ENCODE measurements at places on chromosomes 1 and 21.

- no peak for DNase-seq
Observed at GRCh38 chr1:216627252-216627651, 96.0 kb downstream of the ESRRG start.

DNA sequence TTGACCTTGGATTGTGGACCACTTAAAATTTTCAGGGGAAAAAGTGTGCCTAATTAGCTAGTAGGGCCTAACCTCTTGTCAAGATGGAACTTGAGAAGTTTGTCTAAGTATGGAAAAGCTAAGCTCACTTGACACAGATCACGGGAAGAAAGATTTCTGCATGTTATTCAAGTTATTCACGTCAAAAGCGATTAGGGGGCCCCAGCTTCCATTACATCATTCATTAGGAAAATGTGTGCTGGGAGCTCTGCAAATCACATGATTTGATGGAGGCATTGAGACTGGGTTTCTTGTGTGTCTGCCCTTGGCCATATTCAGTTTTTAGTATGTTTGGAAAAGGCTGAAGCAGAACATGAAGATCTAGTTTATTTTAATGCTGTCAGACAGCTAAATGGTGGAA lies 15.5 kb upstream of the POGZ start:
- DNase-seq: no peak

GRCh38 chr21:42493109-42494060 lies 2.6 kb downstream of the RSPH1 start:
- DNase-seq: no peak

- no peak for DNase-seq
Observed at GRCh38 chr1:232813097-232813496, 7.9 kb downstream of the MAP10 start.

DNA sequence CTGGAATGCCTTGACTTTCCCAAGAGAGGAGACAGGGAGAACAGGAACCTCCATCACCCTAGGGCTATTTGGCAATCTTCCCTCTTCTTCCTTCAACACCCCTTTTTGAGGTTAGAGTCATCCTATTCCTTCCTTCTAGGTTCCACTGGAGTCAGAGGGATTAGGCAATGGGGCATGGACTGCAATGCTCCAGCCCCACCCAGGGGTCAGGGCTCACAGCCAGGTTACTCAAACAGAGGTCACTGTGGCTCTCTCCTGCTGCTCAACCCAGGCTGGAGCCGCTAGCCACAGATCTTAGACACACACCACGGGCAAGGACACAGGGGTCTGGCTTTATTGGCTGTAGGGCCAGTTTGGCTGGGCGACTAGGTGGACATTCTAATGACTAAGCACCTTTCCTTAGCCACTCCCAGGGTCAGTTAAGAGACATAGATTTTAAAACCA lies 145.5 kb upstream of the NRIP1 start:
- no peak for DNase-seq

DNA sequence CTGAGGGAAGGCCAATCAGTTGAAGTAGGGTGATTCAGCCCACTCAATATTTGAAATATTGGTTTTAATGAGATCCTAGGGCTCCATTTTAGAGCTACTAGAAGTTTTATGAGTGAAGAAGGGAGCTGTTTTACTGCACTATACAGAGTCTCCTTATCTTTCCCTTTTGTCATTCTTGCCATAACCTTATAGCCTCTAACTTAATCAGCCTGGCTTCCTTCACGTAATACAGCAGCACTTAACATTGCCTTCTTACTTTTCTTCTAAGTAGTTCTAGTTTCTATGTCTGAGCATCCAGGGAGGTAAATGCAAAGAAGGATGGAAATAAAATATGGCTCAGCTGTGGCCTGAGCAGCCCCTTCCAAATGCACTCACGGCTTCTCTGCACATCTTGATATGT lies 299.3 kb downstream of the KIF26B start:
- DNase-seq: no peak

DNA sequence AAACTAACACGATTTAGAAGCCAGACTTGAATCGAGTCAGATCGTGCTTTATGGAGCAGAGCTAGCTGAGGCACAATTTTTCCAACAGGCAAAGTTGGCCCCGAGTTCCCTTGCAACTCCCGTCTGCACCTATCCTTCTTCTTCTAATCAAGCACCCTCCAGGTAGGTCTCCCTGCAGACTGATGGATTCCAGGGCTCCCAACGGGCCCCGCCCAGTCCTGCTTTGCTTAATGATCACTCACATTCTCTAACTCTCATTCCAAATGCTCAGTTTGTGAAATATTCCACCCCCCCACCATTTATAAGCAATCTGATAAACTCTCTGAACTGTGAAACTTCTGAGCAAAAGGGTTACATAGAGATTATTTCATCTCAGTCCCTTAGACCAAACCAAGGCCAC lies 119.6 kb downstream of the SLC30A10 start:
- DNase-seq: no peak

DNA sequence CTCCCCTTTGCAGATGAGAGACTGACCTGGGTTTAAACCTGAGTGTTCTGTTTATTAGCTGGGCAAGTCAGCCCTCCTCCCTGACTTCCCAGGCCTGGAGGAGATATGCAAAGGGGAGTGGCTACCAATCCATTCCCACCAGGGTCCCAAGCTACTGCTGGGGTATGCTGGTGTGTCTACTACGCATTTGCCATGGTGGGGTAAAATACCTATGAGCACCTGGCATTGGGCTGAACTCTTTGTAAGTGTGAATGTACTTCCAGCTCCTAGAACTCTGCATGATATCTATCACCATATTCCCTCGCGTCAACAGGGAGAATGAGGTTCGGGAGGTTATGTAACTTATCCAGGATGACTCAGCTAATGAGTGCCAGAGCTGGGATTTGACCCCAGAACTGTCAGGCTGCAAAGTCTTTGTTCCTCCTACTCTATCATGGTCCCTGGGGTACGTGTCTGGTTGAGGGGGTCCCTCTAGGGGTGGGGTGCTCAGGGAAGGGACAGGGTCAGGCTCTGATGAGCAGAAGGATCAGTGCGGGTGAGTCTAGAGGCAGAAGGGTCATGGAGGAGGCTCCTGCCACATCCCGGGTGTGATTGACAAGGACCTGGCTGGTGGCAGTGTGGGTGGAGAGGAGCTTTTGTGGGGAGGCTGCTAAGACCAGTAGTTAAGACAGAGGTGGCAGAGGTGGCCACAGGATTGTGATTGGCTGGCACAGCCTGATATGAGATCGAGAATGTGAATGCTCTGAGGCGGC lies 16.7 kb downstream of the AMPD2 start:
- no peak for DNase-seq

- no peak for DNase-seq
Observed at GRCh38 chr1:29811727-29812407, 575.5 kb downstream of the PTPRU start.

DNA sequence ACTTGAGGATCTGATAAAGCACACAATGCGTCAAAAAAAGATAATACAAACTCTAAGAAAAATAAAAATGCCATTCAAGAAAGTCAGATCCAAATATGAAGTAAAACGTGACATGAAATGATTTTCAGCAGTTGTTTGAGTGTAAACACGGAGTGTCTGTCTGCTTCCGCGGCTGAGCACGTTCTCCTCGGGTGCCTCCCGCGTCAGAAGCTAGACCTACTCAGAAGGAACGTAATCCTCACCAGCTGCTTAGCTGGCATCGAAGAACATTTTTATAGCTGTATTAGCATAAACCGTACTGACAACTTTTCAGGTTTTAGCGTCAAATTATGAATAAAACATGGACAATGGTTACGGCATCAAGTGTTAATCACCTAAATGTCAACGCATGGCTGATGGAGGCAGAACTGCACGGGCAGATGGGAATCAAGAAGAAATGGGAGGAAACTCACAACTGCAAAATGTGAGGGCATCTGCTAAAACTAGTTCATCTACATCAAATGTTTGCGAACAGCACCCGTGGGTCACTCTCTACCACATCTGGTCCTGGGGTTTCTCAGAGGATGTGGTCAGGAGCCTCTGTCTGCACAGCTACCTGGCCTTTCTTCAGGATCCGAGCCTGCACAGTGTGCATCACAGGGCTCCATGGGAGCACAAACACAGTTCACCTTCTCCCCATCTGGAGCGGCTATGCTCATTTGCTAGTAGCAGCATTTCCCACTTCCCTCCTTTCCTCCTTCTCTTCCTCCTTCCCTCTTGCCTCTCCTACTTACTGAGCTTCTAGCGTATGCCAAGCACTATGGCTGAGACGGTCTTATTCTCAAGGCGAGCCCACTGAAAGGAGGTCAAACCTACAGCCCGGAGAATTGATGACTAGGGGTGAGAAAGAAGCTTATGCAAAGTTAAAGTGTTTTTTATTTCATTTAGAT lies 40.0 kb downstream of the RCAN1 start:
- no peak for DNase-seq

DNA sequence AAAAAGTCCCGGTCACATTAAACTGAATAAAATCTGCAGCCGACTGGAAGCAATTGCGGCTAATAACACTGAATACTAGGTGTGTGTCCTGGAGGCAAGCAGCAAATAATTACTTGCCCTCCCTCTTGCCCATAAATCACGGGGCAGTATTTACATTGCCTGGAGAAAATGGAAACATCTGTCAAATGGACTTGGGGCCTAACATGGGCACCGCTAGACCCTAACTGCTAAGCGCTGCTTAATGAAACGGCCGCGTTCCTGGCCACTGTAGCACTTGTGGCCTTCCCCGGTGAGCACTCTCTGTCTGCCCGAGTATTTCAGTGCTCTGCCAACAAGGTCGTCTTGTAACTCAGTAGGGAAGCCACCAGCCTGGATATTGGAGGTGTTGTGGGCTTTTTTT lies 23.9 kb upstream of the KNCN start:
- DNase-seq: no peak

GRCh38 chr1:82160036-82160435 lies 359.3 kb downstream of the ADGRL2 start:
- DNase-seq: no peak

GRCh38 chr1:230573658-230574057 lies 68.6 kb upstream of the COG2 start:
- DNase-seq: no peak

DNA sequence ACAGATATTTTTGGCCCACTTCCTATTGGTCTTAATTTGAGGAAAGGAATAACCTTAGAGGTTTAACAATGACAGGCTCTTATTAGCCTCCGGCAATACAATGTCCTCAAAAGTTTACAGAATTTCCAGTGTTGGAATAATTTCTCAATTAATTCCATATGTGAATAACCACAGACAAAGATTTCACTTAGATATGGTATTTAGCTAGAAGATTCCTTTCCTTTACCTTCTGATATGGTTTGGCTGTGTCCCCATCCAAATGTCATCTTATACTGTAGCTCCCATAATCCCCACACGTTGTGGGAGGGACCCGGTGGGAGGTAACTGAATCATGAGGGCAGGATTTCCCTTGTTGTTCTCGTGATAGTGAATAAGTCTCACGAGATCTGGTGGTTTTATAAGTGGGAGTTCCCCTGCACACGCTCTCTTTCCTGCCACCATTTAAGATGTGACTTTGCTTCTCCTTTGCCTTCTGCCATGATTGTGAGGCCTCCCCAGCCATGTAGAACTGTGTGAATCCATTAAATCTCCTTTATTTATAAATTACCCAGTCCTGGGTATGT lies 54.9 kb upstream of the RGS7 start:
- no peak for DNase-seq

- no peak for DNase-seq
Observed at GRCh38 chr1:59730759-59731478, 83.8 kb upstream of the HOOK1 start.

DNA sequence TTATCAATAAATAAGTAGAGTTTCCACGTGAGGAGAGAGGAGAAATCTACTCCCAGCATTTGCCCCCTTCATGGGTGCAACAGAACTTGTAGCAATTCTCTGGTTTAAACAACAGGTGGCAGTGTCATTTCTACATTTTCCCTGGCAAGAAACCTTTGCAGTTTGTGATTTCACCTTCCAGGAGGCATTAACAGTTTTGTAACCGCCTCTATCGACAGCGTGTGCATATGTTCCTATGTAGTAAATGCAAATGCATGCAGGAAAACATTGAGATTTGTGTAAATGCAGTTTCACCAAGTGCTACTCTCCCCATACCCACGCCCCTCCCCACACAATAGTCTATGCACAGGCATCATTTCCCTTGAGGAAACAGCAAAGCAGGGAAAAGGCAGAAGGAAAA lies 494.7 kb downstream of the SMYD3 start:
- no peak for DNase-seq

- no peak for DNase-seq
Observed at GRCh38 chr1:246306415-246307037, 200.6 kb downstream of the SMYD3 start.

DNA sequence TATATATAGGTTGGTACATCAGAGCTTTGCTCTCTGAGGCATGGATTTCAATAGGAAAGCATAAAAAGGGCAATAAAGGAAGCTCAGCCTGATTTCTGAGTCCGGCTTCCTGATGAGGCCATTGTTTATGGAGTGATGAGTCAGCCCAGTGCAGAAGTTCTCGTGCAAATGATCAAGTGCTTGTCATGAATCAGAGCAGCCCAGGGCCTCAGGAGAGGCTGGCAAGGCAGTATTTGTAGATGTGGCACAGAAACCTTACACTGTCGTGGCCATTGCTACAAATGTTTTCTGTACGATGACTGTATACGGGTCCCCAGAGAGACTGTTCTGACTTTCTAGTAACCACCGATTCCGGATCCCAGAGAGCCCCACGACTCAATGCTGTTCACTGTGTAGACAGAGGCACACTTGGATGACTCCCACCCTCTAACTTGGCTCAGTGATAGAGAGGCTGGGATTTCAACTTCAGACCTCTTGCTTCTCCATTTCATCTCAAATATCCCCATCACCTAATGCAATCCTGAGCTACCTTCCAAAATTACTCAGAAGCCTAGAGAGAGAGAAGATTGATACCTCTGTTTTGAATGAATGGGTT lies 26.8 kb downstream of the UMODL1 start:
- DNase-seq: no peak

GRCh38 chr1:229007167-229007566 lies 263.7 kb upstream of the RAB4A start:
- no peak for DNase-seq

DNA sequence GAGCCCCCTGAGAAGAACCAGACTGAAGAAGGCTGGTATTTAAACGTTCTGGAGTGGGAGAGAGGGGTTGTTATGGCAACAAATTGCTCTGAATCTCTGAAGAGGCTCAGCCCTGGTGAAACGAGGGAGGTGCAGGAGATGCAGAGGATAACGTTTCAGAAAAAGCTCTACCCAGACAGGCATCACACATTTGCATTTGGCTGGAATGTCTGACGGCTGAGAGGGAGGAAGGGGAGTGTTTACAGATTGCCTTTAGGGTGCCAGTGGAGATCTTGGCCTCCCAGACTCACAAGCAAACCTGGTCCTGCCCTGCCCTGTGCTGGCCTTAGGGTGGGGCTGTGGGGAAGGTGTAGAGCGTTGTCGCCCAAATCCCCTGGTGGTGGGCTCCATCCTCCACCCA lies 169.0 kb upstream of the AJAP1 start:
- peak; percentile 31 for DNase-seq

GRCh38 chr1:176994931-176995596 lies 169.4 kb downstream of the ASTN1 start:
- DNase-seq: no peak

GRCh38 chr1:39671793-39672550 lies at the start of gene NT5C1A:
Gene NT5C1A, minus strand, starts transcription at chr1:39672107. Its CDS starts 69 bp downstream, at chr1:39672038.
- DNase-seq: no peak

- DNase-seq: no peak
Observed at GRCh38 chr1:185964946-185965345, 230.8 kb downstream of the HMCN1 start.

- no peak for DNase-seq
Observed at GRCh38 chr1:23745515-23745914, 2.2 kb downstream of the ELOA start.

Data from left renal cortex interstitium (tissue), 4 donors.